ENCODE measurements at places on chromosomes 7 and 10. TPM values are rescaled to one million over a fixed set of nuclear protein-coding genes. Genes with fewer than 3 reads are reported as not detected.

GRCh38 chr10:100502926-100503494 lies 16.7 kb downstream of the SEC31B start:
- DNase-seq: no peak

Gene TBX20
- total RNA-seq: not detected

- DNase-seq: no peak
These were observed 26.5 kb upstream of the TMEM248 start for GRCh38 chr7:66894463-66895080.

Gene SFRP5
- 0.62 TPM for total RNA-seq

Gene TFR2
- 5.3 TPM for total RNA-seq

GRCh38 chr10:30215141-30215540 lies 133.9 kb downstream of the MTPAP start:
- DNase-seq: no peak

Gene BTBD16
- total RNA-seq: not detected

- DNase-seq: no peak
These were observed 2.0 kb upstream of the NRAP start for GRCh38 chr10:113665806-113666354.

GRCh38 chr7:18806177-18806576 lies 310.6 kb downstream of the HDAC9 start:
- DNase-seq: no peak

Gene PNLIP
- total RNA-seq: not detected

Gene ERVW-1
- not detected for total RNA-seq

DNA sequence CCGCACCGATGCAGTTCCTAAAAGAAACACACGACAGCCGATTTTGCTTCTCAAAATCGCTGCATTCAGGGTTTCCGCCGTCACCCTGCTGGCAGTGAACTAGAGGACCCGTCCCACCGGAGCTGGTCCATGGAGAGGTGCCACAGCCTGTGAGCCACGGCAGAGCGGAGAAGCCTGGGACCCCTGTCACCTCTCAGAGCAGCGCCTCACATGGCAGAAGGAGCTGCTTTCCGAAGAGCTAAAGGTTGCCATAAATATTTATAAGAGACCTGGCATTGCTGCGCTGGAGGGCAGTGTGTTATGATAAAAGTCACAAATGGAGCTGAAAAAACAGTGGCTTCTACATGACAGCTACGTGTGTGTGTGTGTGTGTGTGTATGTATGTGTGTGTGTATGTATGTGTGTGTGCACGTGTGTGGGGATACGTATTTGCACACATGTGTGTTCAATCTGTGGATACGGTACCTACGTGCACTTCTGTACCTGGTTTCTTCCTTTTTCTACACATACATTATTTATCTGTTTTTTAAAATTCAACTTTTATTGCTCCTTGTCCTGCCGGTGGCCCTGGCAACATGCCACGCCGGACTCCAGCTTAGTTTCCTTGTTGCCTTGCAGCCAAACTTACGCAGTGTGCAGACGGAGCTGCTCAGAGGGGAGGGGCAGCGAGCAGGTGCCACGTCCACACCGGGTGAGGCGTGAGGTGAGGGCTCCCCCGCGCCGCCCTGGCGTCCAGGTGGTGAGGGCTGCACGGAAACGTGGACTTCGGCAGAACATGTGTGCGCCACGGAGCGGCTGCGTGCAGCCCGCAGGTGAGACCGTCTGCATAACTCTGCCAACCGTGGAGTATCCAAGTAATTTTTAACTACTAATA lies 115.2 kb upstream of the PITRM1 start:
- no peak for DNase-seq

DNA sequence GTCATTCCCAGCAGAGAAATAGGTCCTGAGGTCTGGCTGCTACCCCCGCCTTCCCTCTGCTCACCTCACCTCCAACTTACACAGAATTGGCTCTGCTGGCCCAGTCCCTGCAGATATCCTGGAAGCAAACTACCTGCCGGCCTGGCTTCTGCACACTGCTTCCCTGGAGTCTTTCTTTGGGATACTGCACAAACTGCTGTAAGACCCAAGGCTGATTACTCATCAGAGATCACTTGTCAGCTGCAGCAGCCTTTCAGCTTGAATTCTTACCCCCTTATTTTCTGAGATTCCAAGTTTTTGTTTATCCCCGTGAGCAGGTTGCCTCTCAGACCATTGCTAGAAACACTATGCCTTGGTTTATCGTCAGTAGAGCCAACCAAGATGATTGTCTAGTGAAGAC lies 426.4 kb downstream of the PHTF2 start:
- DNase-seq: no peak

Gene C10orf95
- not detected for total RNA-seq

Gene POM121L12
- not detected for total RNA-seq

DNA sequence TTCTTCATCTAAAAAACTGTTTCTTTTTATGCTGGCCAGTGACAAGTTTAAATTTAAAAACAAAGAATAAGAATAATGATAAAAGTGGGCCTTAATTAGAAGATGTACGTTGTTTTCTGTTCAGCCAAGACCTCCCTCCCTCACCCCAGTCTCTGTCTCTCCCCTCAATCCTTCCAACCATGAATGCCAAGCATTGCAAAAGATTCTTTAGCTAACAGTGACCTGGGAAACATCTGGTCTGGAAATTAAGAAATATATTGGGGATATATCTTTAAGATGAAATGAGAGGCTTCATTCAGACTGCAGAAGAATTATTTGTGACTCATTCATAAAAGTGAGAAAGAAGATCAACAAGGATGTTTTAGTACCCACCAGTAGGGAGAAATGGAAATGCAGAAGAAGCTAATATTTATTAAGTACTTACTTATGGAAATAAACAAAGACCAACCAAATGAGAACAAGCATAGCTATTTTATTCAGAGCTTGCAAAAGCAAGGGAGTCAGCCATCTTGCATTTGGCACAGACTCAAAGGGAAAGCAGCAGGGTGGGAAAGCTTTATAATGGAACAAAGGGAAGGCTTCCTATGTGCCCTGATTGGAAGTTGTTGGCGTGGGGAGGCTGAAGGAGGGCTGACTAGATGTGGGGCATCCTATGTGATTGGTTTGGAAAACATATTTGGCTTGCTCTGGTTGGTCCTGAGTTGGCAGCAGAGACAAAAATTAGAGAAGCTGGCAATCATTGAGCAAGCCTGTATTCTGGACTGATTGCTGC lies 595.4 kb upstream of the GHITM start:
- DNase-seq: no peak

DNA sequence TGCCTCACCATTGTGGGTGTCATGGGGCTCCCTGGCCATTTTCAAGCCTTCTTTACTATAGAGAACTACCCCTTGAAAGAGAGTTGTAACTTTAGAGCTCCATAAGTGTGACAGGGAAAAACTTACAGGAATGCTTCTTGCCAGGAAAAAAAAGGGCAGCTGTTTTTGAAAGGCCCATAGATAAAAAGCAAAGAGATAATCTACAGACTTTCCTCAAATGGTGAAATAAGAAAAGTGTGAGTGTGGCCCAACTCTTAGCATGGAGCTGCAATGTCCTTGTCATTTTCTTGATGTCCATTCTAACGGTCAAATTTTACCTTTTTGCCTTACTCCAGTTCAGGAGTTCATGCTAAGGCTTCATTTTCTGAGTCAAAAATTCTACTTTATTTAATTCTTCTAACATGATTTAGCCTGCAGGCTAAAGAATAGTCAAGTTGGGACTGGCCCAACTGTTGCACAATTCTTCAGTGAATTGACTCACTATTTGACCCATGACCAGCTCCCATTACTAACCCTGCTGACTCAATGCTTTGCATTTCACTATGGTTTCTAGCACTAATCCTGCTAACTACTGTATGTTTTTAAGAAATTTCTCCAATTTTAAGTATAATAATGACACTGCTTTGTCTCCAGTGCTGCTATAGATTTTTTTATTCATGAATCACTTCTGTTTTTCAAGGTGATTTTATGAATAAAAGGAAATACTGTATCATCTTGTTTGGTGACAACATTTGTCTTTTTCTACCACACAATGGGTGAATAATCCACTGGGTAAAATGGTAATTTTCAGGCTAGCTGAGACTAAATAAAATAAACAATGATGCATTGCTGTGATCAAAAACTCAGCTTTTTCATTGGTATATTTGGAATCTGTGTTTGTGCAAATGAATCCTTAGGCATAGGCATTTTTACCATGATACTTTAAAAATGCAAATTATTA lies 41.4 kb upstream of the SGCE start:
- no peak for DNase-seq

DNA sequence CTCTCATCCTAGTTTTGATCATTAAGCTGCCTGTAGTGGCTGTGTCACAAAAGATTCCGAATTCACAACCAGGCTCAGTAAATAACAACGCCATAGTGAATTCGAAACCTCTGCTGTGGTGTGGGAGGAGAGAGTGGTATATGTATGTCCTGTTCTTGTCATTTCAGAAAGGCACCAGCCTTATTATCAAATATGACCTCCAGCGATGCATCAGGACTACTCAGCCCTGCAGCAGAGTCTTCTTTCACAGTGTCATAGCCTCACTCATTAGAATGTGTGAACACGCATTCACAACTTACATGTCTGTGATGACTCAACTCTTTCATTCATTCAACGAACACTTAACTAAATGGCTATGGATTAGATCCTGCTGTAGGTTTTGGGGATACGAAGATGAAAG lies 15.3 kb downstream of the AOC1 start:
- no peak for DNase-seq

Gene EPDR1
- total RNA-seq: 16.4 TPM

DNA sequence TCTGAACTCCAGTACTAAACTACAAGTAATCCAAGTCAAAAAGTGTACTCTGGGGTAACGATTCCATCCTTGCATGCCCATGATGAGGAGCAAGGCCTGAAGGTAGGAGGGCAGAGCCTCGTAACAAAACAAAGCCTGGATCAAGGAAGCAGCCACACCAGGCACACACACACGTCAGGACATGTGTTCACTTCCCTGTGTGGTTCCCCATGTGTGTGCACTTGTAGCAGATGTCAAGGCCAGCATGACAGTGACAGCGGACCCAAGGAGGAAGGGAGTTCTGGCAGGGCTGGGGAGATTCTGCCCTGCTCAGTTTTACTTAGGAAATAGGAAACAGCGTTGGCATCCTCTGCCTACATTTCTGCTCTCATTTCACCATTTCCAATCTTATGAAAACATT lies 92.8 kb downstream of the ALOX5 start:
- DNase-seq: no peak

DNA sequence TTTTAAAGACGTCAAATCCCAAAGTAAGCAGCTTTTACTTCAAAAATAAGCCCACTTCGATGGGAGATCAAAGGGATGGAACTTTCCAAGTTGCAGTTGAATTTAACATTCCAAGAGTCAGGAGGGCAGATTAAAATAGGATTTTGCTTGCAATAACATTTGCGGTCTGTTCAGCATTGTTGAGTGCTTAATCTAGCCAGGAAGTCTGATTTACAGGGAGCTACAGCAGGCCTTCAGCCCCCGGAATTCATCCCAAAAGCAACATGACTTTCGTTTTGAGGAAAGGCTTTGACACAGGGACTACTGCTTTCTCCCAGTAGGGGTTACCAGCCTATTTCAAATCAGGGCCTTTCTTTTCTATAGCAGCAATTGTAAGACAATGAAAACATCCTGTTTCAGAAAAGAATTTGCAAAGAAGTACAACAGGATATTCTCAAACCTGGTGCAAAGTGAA lies 279.6 kb upstream of the PITRM1 start:
- DNase-seq: no peak

- no peak for DNase-seq
These were observed 20.8 kb downstream of the VWA2 start for GRCh38 chr10:114259824-114260223.

DNA sequence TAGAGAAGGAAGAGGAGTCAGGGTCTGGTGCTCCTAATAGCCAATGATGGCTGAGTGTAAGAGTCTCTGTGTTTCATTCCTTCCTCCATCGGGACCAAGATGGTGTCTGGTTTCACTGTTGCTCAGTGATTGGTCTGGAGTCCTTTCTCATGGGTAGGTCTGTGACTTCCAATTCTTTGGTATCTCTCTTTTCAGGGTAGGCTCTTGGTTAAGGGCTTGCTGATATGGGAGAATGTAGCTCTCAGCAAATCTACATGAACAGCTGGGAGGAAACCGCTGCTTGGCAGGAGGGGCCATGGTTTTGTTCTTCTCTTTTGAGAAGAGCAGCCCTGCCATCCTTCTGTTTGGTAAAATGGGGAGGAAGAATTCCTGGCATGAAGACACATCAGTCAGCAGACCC lies 209.1 kb upstream of the PODXL start:
- DNase-seq: no peak

DNA sequence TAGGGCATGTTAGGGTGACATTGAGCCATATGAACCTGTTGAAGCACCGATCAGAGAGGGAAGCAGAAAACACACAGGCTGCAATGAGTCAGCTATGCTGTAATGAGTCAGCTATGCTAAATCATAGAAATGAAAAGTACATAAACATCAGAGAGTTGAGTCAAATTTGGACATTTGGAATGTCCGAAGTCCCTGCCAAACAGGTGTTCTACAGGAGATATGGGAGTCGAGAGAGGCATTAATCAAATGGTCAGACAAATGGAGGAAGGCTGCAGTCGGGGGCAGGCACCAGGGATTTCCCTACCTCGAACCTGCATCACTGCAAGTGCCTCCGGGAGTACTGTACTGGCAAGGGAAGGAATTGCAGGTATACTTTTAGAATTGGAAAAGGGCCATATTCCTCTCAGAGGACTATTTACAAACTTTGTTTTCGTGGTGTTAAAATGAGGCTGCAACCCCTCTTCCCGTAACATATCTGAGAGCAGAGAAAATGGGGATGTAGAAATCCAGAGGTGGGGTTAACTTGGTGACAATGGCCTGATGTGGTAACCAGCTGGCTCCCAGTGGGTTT lies 8.8 kb upstream of the ZC3HAV1 start:
- no peak for DNase-seq

GRCh38 chr7:91242097-91242844 lies 22.0 kb upstream of the FZD1 start:
- no peak for DNase-seq

DNA sequence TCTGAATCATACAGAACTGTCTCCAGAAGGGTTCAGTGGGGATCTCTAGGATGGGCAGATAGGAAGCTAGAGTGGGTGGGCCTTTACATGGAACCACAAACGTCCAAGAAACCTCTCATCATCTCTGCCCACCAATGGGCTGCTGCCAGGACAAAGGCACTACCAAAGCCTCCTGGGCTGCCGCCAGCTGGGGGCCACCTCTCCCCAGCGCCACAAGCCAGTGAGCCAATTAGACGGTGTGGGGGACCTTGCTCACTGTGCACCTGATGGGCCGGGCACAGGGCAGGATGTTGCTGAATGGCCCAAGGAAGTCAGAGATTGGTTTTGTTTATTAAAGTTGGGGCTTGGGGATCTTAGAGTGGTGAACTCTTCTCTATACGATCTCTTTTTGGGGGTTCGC lies 242.1 kb downstream of the MGMT start:
- DNase-seq: no peak

DNA sequence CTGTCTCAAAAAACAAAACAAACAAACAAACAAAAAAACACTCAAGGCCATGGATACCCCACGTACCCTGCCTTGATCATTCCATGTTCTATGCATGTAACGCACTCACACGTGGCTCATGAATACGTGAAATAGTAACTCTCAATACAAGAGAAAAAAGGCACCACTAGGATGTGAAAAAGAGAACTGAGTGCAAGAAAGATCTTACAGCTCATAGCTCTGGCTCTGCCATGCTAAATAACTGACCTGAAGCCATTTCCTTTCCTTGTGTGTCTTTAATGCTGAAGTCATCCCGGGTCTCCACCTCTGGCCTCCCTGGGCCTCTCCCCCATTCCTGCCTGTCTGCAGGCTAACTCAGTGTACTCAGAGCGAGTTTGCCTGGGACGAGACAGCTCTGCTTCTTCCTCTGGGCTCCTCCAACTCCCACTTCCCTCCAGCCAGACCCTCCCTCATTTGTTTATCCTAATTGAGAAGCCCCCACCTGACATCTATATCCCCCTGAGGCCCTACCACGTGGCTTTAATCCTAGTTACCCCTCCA lies 117.3 kb downstream of the PRPF18 start:
- DNase-seq: no peak

Measured in occipital lobe (tissue), 3 donors.